ENCODE measurements at places on chromosomes 12 and 14.

DNA sequence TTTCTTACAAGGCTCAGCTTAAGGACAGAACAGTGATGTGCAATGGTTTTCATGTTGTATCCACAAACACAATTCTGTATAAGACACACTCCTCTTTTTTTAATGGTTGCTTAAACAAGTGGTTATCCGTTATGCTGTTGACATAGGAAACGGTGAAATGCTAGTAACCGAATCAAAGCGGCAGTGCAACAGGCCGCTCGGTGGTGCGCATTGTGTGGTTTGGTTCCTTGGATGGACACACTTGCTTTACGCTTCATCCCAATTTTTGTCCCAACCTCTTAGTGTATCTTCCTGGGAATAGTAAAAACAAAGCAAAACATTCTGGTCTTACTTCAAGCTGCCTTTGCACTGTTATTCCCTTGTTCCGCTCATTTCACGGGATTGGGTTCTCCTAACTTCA, 650 bp upstream of the PTGER2 start:
- no peak for DNase-seq

DNA sequence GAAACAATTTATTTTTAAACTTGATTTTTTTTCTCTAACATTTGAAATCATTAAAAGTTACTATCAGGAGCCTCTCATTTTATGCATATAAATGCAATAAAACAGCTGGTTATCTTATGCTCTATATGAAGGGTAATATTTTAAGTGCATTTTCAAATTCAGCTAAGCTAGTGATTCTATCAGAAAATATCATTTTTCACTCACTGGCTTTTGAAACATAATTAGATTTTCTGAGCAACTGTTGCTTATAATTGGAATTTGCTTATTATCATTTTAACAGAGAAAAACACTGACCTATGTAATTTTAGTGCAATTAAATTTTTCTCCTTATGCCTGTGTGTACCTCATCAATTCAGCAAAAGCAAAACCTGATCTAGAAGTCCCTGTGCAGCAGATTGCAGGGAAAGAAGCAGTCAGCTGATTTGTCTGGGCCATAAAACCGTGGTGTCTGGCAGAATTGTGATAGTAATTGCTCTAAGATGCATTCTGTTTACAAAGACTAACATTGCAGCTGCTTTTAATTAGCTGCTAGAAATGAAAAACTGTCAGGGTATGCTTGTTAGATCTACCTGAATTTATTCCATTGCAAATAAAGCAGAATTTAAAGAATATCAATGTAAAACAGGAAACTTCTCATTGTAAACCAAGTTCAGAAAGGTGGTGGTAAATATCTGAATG, 75.0 kb downstream of the BICD1 start:
- no peak for DNase-seq

GRCh38 chr14:68511129-68512047, 281.5 kb downstream of the ZFP36L1 start:
- no peak for DNase-seq

DNA sequence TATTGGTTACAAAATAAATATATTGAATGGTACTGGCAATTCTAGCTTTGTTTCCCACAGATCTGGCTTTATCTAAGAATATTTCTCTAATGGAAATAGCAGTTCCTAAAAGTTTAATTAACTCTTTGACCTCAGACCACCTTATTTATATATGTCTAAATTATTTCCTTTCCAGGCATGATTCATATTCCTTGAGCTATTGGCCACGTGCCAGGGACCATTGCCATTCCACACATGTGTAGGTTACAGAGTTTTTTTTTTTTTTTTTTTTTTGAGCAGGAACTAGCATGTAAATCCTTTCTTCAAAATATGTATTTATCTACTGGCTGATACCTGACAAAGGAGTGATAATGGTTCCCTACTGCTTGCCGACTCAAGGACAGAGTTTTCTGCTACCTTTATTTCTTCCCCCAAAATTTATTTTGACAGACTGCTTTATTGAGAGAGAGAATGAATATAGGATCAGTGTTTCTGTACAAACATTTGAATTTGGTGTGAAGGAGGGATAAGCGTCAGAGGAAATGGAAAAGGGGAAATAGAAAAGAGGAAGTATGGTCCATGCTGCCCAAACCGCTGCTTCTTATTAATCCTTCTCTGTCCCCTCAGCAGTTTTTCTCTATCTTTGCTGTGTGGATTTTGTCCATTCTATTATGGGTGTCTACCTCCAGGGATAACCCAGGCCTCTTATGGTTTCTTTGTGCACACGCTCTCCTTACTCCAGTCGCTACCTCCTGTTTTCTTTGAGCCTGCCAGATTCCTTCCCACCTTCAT, 36.4 kb downstream of the PDE3A start:
- DNase-seq: no peak

GRCh38 chr12:51460519-51460918, 35.9 kb downstream of the SLC4A8 start:
- DNase-seq: no peak

Measured in retina (tissue), 1 donor.